ENCODE measurements at places on chromosomes 1 and 21.
A peak's percentile ranks its signal among the peaks of the same experiment; 100 is the strongest.

GRCh38 chr1:41673806-41674205 is 189.3 kb upstream of the EDN2 start:
- DNase-seq, result peak; percentile 33

DNA sequence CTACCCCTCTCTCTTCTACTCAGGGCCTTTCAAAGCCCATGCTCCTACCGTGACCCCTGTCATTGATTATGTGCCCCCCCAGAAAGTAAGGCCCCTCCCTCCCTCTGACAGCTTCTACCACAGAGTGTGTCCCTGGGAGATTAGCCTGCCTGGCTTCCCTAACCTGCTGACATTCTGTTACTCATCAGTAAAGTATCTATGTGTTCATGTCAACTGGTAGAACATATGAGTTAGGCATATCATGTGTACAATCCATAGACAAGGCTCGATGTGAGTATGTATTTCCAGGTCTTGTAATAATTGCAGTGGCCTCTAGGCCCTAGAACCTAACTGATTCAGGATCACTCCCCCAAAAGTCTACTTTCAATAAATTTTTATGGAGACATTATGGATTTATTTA is 120.0 kb downstream of the GIPC2 start:
- DNase-seq, result no peak

- DNase-seq, result no peak
Observed at GRCh38 chr1:153711026-153711425, 16.8 kb upstream of the INTS3 start.

GRCh38 chr1:108893141-108893530 is 16.4 kb downstream of the GPSM2 start:
- no peak for DNase-seq

- DNase-seq, result no peak
Observed at GRCh38 chr1:107464827-107465226, 324.0 kb downstream of the NTNG1 start.

DNA sequence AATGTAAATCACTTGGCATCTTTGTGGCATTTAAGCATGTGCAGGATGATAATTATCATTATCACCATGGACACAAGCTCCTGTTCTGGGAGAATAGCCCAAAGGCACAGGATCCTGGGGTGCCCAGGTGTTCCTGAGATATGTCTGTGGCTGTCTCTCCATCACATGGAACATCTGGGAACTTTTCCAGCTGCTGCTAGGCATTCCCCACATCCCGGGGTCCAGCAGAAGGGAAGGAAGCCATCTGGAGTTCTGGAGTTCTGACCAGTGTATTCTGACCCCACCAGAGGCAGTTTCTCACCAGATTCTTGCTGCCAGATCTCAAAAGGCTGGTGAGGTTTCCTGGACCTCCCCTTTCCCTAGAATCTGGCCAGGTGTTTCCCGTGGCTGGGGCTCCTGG is 259.7 kb upstream of the VAMP3 start:
- DNase-seq, result no peak

- no peak for DNase-seq
Observed at GRCh38 chr1:58754683-58755467, 29.0 kb downstream of the JUN start.

GRCh38 chr1:95096218-95096841 is 20.8 kb upstream of the TLCD4 start:
- DNase-seq, result no peak
